ENCODE measurements at places on chromosomes 5 and 9.
A peak's percentile ranks its signal among the peaks of the same experiment; 100 is the strongest.

DNA sequence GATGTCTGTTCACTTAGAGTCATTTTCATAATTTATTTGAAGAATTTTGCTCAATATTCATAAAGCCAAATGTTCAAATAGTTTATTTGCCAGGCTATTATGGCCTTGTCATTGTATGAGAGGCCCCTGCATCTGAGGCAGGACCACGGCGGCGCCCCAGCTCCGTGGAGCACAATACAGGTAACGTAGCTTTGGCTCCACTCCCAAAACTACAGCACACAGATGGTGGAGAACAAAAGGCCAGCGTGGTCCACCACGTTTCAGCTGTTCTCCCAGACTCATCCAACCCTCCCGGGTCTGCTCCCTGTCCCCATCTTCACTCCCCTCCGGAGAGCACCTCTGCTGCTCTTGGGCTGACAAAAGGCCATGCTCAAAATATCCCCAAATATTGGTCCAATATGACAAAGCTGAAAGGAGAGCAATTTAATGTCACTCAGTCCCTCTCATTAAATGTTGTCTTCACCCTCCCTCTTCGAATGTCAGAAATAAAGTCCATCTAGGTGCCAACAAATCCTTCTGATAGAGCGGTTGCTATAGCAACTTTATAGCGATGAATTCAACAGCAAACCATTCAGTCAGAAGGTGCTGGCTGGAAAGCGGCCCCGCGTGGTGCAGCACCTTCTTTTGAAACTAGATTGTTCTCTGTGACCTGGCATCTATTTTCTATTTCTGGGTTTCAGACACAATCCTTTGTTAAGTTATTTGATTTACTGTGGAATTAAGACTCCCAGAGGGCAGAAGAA, 504.3 kb downstream of the ARHGEF28 start:
- no peak for ATAC-seq

GRCh38 chr9:134870301-134870694, 10.3 kb upstream of the FCN2 start:
- no peak for ATAC-seq

DNA sequence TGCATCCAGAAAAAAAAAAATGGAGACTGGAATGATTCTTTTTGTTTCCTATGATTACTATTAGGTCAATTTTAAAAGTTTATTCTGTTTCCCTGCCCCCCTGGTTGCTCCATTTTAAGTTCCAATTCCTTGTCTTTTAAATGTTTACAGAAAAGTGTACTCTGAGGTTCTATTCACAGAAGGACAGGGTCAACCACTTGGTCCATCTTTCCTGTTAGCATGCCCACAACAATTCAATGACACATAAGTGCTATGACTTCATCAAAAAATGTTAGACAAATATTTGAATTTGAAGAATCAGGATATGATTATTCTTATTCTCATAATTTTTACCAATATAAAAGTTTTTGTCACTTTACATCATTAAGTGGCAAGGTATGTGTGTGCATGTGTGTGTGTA, 123.7 kb downstream of the PDE4D start:
- no peak for ATAC-seq

DNA sequence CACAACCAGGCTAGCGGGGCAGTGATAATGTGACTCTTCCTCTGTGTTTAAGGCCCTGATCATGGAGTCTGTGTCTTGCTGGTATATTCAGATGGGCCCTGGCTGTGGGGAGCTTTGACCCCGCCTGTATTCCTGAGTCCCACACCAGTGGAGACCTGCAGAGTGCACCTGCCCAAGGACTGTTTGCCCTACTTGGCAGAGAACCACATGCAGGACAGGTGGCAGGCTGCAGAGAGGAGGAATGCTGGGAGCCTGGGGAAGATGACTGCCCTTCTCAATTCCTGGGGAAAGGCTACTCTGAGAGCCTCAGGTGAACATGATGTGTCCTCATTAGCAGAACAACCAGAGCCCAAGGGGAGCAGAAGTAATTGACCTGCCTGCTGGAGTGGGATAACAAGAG, 36.2 kb downstream of the IARS1 start:
- no peak for ATAC-seq

DNA sequence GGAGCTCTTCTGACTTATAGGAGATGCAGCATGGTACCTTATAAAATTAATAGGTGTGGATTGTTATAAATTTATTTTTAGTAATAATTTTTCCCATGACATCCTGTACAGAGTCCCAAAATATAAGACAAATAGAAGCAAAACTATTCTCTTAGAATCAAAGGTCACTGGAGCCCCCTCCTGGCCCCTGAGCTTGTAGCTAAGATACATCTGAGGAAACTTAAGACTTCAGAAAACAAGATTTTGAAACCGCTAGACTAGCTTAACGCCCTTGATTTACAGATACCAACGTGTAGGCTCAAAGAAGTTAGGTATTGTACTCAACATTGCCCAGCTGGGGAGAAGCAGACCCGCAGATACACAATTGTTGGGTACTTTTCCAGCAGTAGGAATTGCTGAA, 45.7 kb upstream of the KCNN2 start:
- no peak for ATAC-seq

DNA sequence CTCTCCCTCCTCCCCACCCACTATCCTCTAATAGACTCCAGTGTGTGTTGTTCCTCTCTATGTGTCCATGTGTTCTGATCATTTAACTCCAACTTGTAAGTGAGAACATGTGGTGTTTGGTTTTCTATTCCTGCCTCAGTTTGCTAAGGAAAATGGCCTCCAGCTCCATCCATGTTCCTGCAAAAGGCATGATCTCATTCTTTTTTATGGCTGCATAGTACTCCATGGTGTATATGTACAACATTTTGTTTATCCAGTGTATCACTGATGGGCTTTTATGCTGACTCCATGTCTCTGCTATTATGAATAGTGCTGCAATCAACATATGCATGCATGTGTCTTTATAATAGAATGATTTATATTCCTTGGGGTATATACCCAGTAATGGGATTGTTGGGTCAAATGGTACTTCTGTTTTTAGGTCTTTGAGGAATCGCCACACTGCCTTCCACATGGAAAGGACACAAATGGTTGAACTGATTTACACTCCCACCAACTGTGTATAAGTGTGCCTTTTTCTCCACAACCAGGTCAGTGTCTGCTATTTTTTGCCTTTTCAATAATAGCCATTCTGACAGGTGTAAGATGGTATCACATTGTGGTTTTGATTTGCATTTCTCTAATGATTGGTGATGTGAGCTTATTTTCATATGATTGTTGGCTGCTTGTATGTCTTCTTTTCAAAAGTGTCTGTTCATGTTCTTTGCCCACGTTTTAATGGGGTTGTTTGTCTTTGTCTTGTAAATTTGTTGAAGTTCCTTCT, 96.5 kb upstream of the DAB2 start:
- no peak for ATAC-seq

- ATAC-seq = no peak
These were observed 7.7 kb downstream of the ARHGAP26 start for GRCh38 chr5:142777850-142778249.

DNA sequence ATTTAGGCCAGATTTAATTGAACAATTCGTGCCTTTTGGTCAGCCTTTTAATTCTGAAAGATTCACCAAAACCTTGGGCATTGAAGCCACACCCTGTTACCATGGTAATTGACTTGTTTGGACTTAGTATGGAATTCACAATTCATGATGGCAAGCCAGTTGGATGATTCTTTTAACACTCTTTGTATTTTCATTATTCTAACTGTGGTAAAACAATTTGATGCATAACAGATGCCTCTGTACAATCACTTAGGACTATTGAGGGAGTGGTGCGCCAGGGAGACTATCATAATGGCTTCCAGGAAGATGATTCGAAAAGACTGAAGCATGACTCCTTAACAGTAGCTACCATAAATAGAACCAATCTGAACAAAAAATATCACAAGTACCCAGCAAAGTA, 381.1 kb upstream of the ADAMTS16 start:
- no peak for ATAC-seq

DNA sequence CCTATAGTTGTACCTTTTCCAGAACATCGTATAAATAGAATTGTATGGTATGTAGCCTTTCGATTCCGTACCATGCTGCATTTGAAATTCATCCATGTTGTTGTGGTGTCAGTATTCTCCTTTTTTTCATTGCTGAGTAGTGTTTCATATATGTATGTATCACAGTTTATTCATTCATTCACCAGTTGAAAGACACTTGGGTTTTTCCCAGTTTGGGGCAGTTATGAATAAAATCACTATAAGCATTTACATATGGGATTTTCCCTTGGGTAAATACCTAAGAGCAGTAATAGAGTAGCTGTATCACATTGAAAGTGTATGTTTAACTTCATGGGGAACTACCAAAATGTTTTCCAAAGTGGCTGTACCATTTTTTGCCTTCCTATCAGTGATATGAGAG, 16.1 kb upstream of the FKTN start:
- no peak for ATAC-seq

DNA sequence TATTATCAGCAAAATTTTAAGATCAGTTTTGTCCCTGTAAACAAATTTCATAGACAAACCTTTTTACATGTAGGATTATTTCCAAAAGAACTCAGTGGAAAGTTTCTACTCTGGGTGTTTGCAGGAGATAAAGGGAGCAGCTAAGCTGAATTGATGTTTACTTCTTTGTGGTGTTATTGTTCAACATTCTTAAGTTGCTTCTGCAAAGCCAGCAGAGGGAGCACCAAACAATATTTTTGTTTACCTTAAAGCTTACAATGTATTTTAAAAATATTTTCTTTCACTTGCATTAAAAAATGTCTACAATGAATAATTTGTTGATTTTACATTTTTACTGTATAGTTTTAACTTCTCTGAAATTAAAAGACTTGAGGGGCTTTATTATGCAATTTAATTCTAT, 135.4 kb downstream of the ATG10 start:
- ATAC-seq = no peak

GRCh38 chr9:22037954-22038690, 29.0 kb upstream of the CDKN2B start:
- ATAC-seq = peak; percentile 26

DNA sequence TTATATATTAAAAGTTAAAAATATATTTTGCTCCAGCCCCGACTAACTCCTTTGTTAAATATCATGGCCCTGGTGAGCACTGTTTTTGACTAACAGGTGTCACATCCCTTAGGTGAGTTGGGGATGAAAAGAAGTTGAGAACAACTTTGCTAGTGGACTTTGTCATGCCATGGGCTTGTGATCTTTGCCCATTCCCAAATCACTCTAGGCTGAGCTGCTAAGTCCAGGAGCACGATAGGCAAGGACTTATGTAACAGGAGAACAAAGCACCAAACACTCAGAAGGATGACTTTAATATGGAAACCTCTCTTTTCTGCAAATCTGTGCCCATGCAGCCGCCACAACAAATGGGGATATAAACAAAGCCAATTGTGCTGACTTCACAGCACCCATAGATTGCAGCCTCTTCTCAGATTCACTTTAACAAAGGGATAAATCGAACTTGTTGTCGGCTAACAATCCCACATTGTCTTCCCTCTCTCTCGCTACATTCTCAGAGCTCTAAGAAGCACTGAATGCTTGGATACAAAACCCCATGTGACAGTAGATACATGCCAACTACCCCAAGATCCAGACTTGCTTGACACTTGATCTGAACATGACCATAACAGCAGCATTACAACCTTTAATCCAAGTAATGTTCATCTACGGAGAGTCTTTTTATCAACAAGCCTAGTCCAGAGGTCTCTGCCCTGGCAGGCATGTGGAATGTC, 86.8 kb upstream of the CD180 start:
- ATAC-seq = no peak

GRCh38 chr9:8895861-8896224, 1096.3 kb upstream of the DMAC1 start:
- ATAC-seq = no peak

GRCh38 chr5:113294311-113295110, 140.3 kb downstream of the TSSK1B start:
- ATAC-seq = peak; percentile 91

- ATAC-seq = no peak
These were observed 18.6 kb upstream of the SLC6A19 start for GRCh38 chr5:1182633-1183423.

GRCh38 chr9:20692554-20692953, 8.5 kb downstream of the FOCAD start:
- ATAC-seq = no peak

GRCh38 chr5:138445547-138446271, 6.9 kb downstream of the REEP2 start:
- ATAC-seq = no peak

GRCh38 chr9:36488389-36488756, 84.3 kb upstream of the MELK start:
- ATAC-seq = no peak

DNA sequence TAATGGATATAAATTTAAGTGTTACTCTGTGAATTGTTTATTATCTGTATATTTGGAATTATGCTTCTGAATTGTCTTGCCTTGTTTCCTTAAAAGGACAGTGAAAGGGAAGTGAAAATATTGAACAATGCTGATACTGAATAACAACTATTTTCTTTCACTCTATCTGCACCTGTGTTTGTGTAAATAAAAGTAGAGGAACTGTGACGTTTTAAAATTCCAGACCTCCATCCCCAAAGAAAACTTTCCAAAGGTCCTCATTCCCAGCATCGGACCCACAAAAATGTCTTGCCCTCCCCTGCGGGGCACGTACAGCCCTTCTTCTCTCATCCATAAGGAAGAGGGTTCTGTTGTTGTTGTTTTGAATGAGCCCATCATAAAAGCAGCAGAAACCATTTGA, 100.0 kb downstream of the NLN start:
- no peak for ATAC-seq

DNA sequence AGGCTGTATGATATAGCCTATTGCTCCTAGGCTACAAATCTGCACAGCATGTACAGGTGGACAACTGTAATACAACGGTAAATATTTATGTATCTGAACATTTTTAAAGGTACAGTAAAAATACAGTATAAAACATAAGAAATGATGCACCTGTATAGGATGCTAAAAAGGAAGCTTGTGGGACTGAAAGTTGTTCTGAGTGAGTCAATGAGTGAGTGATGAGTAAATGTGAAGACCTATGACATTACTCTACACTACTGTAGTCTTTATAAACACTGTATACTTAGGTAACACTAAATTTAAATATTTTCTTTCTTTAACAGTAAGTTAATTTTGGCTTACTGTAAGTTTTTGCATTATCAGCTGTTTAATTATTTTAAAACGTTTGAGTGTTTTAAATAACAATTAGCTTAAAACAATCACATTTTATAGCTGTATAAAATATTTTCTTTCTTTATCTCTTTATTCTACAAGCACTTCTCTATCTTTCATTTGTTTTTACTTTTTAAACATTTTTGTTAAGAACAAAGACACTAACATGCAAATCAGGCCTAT, 28.1 kb downstream of the CDH18 start:
- no peak for ATAC-seq

DNA sequence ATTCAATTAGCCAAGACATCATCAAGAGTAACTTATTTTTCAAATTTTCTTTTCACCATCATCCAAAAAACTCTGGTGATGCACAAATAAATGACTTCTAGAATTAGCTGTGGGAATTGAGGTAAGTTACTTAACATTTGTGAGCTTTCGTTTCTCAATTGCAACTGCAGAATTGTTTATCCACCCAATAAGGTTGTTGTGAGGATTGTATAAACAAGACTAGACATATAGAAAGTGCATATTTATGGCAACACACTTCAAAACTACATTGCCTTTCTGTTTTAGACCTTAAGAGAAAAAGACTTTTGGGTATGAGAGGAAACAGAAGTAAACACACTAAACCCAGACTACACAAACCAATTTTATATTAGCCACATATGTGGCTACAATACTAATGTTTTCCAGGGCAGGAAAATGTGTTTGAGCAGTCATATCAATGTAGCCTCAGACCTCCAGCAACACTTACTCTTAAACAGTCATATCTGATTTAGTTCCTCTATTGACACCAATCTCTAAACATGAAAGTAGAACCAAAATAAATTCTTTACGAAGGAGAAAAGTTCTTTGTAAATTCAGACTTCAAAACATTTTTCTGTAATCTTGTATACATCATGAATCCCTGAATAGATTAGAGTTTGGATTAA, 488.0 kb upstream of the CYLC2 start:
- no peak for ATAC-seq

All from esophagus mucosa (tissue), 1 donor.